ENCODE measurements at places on chromosomes 11 and 22.

GRCh38 chr11:98561252-98561651 is 459.5 kb upstream of the CNTN5 start:
- DNase-seq: no peak

GRCh38 chr22:20102203-20102780 is 13.6 kb upstream of the RANBP1 start:
- no peak for DNase-seq

GRCh38 chr22:39907047-39907446 is 6.2 kb downstream of the GRAP2 start:
- no peak for DNase-seq

DNA sequence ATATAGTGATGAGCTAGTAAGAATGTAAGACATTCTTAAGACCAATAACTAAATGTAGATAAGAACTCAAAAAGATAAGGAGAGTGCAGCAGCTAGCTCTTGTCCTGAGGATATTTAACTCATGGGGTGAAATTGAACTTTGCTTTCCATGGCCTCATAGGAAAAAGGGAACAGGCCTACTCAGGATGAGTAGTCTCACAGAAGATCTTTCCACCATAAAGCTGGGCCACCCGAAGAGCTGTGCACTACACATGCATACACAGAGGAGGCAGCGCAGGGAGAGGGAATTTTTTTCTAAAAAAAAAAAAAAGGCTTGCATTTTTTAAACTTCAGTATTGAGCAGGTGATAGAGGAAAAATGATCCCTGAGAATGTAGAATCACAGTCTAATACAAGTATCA is 59.9 kb upstream of the CFAP300 start:
- no peak for DNase-seq

- DNase-seq: no peak
These were observed 24.5 kb upstream of the ALX4 start for GRCh38 chr11:44334356-44335004.

- peak; percentile 76 for DNase-seq
These were observed 26.7 kb downstream of the CD44 start for GRCh38 chr11:35165423-35166368.

- DNase-seq: no peak
These were observed 23.0 kb downstream of the CRKL start for GRCh38 chr22:20940186-20940651.

GRCh38 chr22:37491559-37492427 is 5.6 kb upstream of the MFNG start:
- no peak for DNase-seq

DNA sequence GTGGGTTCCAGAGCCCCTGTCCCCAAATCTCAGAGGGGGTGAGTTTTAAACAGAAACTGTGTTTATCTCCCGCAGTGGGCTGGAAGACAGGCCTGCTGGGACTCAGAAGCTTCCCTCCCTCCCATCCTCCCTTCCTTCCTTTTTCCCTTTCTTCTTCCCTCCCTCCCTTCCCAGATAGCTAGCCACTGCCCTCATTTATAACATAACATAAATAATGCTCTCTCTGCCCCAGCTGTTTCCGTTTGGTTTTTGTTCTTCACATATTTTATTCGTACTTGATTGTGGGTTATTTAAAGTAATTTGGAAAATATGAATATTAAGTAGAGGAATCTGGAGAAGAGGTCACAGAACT is 140.9 kb downstream of the TEAD1 start:
- DNase-seq: no peak

DNA sequence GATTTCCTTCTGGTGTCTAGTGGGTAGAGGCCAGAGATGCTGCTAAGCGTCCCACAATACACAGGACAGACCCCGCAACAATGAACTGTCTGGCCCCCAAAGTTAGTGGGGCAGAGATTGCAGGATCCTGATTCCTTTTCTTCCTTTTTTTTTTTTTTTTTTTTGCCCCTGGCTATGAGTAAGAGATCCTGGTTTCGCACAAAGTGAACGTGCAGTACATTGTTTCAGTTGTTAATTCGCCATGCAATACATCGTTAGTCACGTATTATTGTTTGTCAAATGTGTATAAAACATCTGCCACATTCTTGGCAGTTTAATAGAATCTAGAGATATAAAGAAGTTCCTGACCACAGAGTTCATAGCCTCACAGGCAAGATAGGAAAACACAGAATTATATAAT is 20.2 kb downstream of the ST3GAL4 start:
- no peak for DNase-seq

DNA sequence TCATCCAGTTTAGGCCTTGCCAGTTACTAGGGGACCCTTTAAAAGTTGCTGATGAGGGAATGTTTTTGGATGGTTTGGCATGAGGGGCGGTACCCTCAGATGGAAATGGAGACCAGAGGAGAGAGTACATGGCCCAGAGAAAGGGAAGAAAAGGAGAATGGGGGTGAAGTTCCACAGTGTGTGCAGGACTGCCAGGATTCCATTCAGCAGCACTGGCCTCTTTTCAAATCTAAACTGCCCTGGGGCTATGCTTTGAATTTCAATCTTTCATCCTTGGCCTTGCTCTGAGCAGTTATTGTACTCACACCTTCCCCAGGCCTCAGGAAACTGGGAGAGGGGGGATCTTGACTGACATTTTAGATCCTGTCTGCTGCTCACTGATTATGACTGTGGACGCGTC is 3.0 kb downstream of the SLC3A2 start:
- DNase-seq: no peak

GRCh38 chr22:22839570-22840314 is 47.9 kb upstream of the IGLL5 start:
- DNase-seq: no peak

DNA sequence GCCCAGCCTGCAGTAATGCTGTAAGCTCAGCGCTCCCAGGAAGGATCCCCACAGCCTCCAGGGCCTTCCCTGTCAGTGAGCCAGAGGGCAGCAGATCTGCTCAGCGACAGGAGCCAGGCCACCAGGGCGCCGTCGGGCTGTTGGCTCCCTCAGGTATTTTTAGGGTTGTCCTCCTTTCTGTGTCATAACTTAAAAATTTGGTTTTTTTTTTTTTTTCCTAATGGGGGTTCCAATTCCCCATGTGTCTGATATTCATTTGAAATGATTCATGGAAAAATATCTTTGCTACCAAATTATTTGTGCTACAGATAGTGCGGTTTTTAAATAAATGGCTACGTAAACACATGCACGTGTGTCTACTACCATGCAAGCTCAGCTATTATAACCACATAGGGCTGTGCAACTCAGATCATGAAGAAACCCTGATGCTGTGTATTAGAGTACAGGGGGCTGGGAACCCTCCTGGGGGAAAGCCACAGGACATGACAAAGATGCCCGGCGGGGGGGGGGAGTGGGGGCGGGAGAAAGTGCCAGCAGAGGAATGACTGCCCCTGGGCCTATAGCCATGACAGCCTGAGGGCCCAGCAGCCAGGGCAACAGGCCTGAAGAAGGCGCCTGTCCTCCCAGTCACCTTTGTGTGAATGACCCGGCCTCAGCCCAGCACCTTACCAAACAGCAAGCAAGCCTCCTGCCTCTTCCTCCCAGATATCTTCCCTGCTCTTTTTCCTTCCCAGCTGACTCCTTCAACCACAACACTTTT is 89.3 kb downstream of the NAT10 start:
- no peak for DNase-seq

DNA sequence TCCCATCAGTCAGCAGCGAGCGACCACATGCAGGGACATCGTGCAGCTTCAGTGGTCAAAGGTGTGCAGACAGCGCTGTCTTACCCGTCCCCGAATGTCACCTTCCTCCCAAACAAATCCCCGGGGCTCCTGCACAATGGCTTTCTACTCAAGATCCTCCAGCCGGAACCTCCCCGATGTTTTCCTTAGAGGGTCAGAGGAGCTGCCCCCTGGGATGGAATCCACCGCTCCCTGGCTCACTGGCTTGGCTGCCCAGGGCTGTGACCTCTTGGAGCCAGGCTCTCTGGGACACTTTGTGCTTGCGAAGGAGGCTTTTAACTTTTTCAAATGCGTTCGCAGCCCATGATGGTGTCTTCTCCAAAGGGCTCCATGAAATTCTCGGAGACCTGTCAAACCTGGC is 17.3 kb upstream of the FGF19 start:
- DNase-seq: no peak

- no peak for DNase-seq
These were observed 3.9 kb downstream of the PACSIN2 start for GRCh38 chr22:43011079-43011478.

DNA sequence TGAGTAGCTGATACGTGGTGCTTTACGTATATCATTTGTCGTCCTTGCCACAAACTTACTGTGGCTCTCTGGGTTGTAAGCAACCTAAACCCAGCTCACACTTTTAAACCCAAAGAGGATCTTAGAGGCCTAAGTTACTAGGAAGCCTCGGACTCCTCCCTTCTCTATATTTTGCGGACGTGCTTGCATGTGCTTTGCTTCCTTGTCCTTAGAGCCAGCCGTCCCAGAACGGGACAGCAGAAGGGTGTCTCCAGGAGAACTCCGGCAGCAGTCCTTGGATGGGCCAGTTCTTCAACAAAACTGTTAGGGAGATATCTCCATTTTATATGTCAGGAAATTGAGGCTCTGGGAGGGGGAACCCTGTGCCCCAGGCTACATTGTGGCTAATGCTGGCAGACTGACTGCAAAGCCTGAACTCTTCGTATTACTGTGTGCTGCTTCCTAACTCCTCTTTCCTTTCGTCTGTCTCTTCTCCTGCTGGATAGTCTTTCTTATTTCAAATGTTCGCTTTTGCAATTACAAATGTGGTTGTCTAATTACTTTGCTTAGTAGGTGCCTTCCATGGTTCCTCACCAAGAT is 33.8 kb downstream of the TNRC6B start:
- no peak for DNase-seq

DNA sequence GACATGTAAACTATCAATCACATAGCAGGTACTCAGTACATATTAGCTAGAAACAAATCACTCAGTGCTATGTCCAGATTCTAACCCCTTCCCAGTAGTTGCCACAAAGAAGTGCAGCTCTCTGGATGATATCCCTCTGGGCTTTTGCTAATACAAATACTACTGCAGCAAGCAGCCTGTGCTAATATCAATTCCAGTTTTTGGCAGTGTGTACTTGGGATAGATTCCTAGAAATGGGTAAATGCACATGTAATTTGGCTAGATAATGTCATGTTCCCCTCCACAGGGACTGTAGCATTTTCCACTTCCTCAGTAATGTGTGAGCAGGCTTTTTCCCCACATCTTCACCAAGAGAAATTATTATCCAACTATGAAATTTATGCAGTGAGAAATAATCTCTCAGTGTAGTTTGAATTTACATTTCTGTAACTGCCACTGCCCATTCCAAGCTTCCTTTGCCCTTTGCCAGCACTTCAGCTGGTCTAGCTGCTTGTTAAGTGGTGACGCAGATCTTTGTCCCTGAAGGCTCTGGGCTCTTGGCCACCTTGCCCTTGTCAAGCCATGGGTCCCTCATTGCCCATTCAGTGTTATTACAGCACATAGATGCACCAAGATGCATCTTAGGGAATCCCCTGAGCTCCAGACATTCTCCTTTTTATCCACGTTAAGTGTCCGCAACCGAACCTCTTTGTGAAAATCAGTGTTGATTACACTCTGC is 107.1 kb upstream of the CLPB start:
- no peak for DNase-seq

DNA sequence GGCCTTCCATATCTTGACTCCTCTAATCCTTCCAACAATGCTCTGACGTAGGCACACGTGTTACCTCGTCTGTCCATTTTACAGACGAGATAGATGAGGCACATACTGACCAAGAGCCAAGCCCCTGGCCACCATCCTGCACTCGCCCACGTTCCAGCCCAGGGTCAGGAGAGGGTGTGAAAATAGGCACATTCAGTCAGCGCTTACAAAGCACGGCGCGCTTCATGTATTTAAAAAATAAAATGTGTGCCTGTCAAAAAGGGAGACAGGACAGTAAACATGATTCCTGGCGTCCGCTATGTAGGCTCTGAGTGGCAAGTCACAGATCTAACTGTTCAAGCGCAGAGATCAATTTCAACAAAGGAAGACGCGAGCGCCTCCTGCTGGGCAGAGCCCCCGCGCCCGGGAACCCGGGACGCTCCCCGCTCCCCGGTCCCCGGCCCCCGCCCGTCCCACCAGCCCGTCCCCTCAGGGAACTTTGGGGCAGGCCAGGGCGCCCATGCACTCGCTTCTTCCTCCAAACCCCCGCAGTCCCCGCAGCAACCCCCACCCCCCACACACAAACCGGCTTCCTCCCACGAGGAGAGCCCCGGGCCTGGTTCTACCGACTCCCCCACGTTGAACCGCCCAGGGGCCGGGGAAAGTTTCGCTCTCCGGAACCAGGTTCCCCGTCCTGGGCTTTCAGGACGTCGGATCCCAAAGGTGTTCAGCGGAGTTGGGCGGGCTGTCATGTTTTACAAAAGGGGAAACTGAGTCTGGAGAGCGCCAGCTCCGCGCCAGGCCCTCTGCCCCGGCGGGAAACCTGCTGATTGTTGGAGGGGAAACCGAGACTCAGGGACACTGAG is 10.4 kb upstream of the C1QTNF6 start:
- peak; percentile 94 for DNase-seq

DNA sequence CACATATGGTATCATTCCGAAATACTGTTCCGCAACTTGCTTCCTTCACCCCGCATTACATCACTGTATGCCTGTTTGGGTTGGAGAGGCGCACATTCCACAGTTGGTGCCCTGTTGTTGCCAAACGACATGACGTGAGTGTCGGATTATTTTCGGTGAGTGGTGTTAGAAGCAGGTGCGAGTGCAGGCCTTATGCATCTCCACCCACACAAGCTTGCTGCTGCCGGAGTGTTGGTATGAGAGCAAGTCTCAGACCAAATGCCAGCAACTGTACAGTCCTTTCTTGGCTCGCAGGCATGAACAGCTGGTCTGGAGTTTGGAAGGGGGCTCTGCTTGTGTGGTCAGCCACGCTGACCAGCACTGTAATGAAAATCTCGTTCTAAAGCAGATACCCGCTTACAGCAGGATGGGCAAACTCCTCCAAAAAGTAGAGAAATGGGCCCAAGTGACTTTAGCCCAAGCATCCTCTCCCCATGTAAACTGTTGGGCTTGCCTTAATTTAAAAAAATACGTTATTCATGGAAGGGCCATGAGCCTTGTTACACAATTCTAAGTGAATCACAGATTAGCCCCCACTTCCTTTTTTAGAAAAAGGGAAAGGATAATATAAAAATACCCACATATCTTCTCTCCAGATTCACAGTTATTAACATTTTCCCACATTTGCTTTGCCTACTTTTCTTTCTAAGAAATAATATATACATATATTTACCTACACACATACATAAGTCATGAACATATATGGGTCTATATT is 48.7 kb upstream of the OR9Q1 start:
- no peak for DNase-seq

DNA sequence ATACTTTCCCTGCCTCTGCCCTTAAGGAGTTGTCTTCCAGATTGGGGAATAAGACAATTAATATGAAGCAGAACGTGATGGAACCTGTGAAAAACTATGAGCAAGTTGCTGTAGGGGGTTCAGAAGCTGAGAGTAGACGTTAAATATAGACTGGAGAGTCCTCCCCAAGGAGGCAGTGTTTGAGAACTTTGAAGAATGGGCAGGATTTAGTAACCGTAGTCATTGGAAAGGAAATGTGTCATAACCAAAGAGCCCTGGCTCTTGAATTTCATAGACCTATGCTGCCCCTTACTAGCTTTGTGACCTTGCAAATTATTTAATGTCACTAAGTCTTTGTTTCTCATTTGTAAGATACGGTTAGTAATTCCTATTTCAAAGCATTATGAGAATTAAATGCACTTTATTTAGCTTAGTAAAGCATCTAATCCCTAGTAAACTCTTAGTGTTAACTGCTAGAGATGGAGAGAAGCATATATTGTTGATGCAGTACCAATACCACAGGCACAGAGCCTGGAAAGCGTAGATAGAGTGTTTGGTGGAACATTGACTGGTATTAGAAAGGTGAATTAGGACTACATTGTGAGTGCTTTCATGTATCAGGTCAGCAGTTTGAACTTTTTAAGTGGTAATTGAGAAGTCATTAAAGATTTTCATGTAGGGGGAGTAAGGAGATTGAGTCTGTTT is 54.1 kb downstream of the MCAM start:
- DNase-seq: no peak
